ENCODE measurements at places on chromosomes 1 and 21.

DNA sequence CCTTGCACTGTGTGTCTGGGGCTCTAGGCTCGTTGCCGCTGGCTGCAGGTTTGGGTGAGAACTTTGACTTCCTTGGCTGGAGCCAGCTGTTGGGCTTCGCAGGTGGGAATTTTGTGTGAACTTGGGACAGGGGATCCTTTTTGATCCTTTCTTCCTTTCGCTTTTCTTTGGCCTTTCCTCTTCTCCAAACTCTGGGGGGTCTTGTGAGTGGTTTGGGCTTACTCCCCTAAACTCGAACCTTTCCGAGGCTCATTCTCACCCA is 643 bp downstream of the COQ8A start:
- DNase-seq, result no peak

- peak; percentile 69 for DNase-seq
Measured at GRCh38 chr1:29453502-29454240, 217.3 kb downstream of the PTPRU start.

GRCh38 chr1:24216276-24217074 is 29.4 kb upstream of the IFNLR1 start:
- no peak for DNase-seq

GRCh38 chr1:77484926-77485325 is 197.5 kb downstream of the ZZZ3 start:
- DNase-seq, result no peak

- no peak for DNase-seq
Measured at GRCh38 chr1:235998812-235999211, 66.1 kb downstream of the NID1 start.

DNA sequence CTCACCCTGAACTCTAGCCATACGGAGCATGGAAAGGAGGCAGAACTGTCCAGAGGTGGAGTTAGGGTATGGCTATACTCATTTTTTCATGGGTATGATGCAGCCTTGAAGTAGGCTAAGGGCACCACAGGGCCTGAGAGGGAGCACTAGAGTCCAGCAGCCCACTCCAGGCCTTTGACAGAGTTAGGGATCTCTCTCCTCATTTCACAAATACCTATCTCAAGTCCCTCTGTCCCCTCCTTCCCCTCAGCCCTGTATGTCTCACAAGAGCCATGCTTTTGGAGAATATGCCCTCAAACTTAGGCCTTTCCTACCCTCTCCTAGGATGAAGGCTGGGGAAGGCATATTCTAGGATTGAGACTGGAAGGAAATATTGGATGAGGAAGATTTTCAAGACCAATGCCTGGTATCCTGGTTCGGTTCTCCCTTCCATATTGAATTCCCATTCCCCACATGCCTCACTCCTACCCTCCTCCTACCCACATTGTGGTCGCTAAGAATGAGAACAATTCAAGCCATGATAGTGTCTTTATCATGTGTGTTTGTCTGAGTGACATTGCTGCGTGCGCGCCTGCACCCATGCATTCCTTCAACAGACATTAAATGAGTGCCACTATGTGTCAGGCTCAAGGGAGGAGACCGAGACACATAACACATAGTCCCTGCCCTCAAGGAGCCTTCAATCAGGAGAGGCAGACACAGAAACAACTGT is 2.6 kb upstream of the NECTIN4 start:
- no peak for DNase-seq

GRCh38 chr21:15534450-15534886 is 195.3 kb upstream of the USP25 start:
- peak; percentile 84 for DNase-seq

- no peak for DNase-seq
Measured at GRCh38 chr1:218347336-218347722, 2.2 kb downstream of the TGFB2 start.

GRCh38 chr1:25529518-25530185 is 13.8 kb upstream of the LDLRAP1 start:
- DNase-seq, result peak; percentile 67

DNA sequence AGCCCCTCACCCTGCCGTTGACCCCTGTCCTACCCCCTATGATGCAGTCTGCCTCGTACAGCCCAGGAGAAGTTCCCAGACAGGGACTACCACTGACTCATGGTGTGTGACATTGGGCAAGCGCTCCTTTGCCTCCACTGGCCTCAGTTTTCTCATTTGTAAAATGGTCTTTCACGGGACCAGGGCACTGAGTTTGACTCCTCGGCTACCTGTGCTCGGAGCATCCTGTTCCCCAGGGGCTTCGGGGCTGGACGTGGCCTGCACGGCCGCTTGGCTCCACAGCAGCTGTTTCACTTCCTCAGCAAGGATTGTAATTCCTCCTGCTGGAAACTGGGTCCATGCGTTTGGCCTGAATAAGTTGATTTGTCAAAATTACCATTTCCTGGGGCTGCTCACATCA is 277.3 kb downstream of the MATN1 start:
- DNase-seq, result no peak

DNA sequence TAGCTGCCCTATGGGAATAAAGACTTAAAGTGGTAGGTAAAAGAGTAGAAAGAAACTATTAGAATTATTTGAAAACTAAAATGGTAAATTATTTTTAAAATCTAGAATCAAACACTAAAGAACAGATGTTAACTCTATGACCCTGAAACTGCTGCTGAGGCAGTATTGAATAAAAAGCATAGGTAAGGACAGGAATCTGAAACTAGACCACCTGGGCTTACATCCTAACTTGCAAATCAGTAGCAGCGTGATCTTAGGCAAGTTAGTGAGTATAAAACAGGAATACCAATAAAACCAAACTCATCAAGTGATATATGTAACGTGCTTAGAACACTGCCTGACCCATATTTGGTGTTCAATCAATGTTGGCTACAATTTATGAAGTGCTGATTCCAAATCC is 257.9 kb downstream of the VAV3 start:
- DNase-seq, result no peak

DNA sequence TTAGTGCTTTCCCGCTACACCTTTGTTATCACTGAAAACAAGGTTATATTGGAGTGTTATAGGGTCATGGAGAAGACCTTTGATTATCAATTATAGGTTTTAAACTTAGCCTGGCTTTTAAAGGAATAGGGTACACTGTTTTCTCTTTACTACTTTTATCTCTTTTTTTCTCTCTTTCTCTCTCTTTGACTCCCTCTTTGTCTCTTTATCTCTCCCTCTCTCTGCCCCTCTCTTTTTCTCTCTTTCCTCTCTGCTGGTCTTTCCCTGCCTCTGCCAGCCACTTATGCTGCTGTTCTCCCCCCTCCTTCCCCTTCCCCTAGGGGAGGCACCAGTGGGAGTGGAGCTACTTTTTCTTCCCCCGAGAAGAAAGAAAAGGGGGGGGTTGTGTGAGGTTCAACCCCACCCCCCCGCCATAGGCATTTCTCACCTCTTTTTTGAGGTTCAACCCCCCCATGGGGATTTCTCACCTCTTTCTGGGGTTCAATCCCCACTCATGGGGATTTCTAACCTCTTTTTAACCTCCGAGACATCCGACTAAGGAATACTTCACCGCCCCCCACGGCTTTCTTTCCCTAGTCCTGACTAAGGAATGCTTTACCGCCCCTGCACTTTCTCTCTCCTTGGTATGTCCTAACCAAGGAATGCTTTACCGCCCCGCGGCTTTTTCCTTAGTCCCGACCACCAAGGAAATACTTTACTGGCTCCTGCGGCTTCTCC is 17.2 kb upstream of the ZBTB8B start:
- no peak for DNase-seq

DNA sequence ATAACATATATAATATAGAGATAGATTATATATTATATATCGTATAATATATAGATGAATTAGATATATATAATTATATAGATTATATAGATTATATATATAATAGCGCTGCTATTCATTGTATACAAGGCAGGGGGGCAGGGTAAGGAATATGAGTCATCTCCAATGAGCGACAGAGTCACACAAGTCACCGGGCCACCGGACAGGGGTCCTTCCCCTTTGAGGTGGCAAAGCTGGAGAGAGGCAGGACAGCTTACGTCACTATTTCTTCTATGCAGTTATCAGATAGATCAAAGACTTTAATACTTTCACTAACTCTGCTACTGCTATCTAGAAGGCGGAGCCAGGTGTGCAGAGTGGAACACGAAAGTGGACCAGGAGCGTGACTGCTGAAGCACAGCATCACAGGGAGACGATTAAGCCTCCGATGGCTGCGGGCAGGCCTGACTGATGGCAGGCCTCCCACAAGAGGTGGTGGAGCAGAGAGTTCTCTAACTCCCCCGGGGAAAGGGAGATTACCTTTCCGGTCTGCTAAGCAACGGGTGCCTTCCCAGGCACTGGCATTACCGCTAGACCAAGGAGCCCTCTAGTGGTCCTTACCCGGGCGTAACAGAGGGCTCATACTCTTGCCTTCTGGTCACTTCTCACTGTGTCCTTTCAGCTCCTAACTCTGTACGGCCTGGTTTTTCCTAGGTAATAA is 2154.7 kb downstream of the MRPL39 start:
- DNase-seq, result peak; percentile 11

- DNase-seq, result no peak
Measured at GRCh38 chr1:191729742-191730141, 428.5 kb upstream of the RGS18 start.

DNA sequence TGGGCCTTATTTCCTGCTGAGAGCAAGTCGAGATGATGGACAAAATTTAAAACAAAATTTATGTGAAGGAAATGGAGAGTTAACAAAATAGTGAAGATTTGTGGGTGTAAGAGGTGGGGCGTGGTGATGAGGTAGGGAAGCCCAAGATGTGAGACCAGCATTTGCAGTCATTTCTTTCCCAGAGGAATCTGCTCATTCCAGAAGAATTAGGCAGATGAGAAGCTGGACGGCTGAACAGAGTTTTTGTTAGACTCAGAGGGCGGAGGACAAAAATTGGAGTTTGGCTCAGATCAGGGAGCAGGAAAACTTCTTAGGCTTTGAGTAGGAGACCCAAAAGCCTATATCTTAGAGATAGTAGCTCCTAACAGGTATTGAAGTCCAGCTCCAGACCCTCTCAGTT is 65.3 kb downstream of the CAMTA1 start:
- DNase-seq, result no peak

DNA sequence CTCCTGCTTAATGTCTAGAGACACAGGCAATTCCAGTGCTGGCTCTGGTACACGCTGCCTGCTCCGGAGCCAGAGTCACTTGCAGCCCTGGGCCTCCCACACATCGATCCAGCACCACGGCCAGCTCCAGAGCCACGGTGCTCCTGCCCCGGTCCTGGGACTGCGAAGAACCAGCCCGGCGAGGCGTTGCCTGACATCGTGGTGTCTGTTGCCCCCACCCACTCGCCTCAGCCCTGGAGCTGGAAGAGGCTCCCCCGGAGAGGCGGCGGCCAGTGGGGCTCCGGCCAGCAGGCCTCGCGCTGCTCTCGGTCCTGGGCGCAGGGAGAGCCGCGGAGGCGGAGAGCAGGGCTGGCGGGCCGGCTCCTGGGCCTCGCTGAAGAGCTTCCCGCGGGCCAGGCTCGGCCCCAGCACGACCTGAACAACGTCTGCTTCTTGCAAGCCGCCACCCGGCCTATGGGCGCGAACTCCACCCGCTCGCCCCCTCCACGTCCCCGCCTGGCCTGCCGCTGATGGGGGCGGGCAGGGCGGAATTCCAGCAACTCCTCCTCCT is 364.8 kb downstream of the CEP170 start:
- DNase-seq, result no peak

DNA sequence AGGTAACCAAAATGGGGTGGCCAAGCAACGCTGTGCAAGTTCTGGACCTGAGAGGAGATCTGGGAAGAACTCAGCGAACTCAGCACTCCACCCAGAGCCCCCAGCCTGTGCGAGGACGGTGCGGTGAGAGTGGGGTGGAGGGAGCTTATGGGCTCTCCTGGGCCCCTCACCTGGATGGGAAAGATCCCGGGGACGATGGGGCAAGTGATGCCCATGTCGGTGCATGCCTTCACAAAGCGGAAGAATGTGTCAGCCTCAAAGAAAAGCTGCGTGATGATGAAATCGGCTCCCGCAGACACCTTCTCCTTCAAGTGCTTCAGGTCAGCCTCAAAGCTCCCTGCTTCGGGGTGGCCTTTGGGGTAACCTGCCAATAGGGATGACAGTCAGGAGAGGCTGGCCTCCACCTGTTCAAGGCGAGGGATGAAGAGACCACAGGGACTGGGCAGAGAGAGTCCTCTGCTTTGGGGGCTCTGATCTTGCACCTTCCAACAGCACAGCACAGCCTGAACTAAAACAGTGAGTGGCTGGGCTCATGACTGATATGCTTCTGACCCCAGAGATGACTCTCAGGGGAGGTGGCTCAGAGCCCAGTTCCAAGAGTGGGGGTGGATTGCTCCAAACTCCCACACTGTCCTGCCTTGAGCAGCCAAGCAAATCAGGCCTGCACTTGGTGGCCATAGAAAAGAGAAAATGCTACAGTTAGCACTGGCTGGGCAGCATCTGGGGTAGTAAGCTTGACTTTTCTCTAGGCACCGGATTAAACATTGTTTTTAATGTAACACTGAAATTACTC is 9.5 kb downstream of the MTHFR start:
- no peak for DNase-seq

DNA sequence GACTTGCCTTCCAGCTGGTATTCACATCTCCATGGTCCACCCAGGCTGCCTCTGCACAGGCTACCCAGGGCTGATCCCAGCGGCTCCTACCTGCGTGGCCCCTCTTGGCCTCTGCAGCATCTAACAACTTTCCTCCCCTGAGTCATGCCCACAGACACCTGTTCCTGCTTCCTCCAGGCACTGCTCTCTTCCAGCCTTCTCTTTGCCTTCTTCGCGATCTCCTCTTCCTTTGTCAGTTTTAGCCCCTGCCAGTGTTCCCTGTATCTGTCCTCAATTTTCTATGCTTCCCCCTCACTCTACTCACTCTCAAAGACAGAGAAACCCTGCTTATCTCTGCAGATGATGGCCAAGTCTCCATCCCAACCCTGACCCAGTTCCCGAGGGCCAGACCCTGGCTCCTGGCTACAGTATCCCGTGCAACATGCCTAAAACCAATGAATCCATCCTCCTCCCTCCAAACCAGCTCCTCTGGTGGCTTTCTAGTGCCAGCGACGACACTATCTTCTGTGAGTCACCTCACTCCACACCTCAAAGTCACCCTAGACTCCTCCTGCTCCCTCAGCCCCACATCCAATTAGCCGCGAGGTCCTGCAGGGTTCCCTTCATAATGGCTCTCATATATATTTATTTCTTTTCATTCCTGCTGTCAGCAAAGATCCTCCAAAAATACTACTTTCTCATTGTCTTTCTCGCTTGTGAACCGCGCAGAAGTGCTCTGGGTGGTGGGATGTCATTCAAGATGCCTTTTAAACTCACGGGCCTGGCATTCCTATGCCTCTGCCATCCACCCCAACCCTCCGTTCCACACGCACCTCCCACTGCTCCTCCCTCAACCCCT is 259.2 kb downstream of the TOMM20 start:
- DNase-seq, result no peak

GRCh38 chr1:96559707-96560596 is 161.6 kb upstream of the PTBP2 start:
- DNase-seq, result no peak
